ENCODE measurements at places on chromosomes 12 and 14.

GRCh38 chr14:37622231-37622923 is 26.9 kb downstream of the TTC6 start:
- DNase-seq = no peak

DNA sequence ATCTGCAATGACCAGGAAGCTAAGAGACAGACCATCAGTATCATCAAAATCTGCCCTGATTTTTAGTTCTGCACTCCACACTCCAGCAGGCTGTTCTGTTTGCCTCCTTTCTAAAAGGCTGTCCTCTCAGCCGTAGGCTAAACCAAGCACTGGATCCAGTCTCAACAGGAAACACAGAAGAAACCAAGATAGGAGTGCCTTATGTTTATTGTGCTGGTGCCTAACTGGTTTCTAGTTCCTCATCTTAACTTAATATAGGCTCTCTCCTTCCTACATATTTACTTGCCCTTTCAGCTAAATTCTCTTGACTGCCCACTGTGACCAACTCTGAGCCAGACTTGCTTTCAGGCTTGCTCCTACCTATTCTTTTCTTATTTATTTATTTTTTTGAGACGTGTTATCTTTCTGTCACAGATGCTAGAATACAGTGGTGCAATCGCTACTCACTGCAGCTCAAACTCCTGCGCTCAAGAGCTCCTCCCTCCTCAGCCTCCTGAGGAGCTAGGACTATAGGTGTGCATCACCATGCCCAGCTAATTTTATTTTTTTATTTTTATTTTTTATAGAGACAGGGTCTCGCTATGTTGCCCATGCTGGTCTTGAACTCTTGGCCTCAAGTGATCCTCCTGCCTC is 30.8 kb downstream of the GALNT4 start:
- DNase-seq = no peak

- DNase-seq = no peak
Observed at GRCh38 chr12:52726451-52726850, 23.1 kb upstream of the KRT77 start.

DNA sequence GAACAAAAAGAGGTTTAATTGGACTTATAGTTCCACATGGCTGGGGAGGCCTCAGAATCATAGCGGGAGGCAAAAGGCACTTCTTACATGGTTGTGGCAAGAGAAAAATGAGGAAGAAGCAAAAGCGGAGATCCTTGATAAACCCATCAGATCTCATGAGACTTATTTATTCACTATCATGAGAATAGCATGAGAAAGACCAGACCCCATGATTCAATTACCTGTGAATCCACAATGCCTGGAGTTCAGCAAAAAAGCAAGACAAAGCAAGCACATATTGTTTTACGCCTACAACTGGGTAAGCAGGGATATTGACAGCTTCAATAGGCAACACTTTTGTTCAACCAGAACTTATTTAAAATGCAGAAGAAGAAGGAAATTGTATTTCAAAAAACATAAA is 218.2 kb downstream of the RPL10L start:
- no peak for DNase-seq

GRCh38 chr14:100067481-100067880 is 2.3 kb downstream of the EVL start:
- DNase-seq = no peak

GRCh38 chr12:74619084-74619483 is 81.4 kb downstream of the ATXN7L3B start:
- DNase-seq = no peak

DNA sequence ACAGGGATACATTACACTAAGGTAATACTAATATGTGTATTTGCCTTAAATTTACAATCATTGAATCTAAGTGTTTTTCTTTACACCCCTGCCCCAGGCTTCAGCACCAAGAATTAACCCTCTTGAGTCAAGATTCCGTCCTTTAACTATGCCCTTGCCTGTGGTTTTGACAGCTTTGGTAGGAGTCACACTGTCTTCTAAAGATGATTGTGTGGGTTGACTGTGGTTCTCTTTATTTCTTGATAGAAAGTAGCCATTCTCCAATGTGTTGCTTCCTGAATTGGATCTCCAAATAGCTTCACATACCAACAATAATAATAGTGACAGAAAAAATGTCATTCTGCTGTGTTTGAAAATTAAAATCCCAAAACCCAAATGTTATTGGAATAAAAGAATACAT is 3.6 kb downstream of the CLEC7A start:
- no peak for DNase-seq

DNA sequence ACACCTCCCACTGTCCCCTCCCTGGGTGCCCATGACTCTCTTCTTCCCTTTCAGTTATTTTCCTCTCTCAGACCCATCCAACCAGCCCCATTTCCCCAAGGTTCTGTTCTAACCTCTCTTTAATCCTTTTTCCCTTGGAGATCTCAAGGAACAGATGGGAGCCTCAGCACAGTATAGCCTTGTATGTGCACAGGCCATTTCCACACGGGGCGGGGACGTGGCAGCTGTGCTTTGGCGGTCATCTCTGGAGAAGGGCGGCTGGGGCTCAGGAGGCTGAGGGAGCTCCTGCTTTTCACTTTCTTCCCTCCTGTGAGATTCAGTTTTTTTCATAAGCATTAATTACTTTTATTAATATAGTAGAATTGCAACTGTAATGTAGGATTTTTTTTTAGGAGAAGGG is 212.2 kb downstream of the ZFP36L1 start:
- DNase-seq = no peak

DNA sequence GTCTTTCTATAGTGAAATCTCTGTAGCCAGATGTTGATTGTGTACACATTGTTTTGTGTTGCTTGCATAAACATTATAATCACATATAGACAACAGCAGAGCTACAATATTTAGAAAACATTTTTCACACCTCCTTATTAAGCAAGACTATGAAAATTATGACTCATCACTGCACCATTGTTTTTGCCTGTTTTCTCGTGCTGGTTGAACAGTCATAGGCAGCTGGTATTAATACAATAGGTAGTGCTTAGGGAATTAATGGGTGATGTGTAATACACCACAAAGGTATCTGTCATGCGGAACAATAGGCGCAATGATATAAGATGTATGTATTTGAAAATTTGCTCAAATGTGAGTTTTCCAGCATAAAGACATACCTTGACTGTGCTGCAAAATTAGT is 449.3 kb downstream of the FOXG1 start:
- DNase-seq = no peak

DNA sequence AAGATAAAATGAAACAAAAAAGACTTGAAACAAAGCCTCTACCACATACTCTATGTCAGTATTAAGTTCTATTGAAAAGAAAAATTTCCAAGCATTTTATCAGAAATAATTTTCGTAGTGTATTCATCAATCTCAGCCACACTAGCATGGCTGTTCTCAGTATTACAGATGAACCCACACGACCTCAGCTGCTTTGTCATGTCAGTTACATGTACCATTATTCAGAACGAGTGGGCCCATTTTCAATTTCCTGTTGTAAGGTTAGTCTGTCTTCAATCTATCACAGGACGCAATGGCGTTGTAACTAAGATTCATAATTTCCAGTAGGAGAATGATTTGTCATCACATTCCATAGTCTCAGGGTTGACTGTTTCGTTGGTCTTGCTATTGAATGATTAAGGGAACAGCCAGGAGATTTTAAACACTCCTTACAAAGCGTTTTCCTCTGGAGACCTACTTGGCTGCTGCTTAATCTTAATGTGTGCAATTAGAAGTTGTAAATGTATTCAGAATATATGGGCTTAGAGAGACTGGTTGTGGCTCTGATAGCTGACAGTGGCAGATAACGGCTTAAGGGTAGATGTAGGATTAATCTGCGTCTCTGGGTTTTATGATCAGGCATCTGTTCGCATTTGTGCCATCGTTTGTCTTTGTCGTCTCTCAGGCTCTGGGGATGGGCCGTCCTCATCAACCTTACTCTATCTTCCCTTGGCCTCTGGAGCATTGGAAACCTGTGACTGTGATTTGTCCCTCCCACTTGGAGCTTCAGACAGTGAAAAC is 65.4 kb downstream of the GLT1D1 start:
- DNase-seq = no peak

DNA sequence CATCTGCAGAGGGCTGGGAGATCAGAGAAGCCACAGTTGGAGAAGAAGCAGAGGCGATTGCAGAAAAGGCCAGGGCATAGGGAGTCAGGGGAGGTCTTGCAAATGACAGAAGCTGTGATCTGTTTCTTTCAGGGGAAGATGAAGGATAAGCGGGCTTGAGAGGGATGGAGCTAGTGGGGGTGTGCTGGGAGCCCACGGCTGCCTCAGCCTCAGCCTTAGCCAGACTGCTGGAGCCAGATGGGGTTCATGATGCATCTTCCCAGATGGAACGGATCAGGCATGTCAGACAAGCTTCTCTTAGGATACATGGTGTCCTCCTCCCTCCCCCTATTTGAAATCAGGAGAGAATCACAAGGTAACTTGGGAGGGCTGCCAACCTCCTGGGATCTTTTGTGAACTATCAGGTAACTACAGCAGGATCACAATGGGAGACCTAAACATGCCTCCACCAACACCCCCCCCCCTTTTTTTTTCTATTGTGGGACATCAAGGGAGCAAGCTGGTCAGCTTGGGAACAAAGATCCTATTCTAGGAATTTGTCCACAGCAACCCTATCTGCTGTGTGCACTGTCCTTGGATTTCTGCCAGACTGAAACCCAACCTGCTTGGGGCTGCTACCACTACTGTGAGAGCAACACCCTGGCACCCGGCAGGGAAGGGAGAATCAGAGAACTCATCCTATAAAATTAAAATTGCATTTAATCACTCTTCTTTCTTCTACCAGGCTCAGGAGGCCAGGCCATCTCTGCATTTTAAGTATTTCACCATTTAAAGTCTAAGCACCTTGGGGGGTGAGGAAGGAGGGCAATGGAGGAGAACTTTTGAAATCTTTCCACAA is 10.7 kb upstream of the ATP2A2 start:
- no peak for DNase-seq

- DNase-seq = no peak
Observed at GRCh38 chr12:93972411-93973208, 175.8 kb upstream of the PLXNC1 start.

- DNase-seq = no peak
Observed at GRCh38 chr12:83365317-83365716, 678.6 kb downstream of the TMTC2 start.

DNA sequence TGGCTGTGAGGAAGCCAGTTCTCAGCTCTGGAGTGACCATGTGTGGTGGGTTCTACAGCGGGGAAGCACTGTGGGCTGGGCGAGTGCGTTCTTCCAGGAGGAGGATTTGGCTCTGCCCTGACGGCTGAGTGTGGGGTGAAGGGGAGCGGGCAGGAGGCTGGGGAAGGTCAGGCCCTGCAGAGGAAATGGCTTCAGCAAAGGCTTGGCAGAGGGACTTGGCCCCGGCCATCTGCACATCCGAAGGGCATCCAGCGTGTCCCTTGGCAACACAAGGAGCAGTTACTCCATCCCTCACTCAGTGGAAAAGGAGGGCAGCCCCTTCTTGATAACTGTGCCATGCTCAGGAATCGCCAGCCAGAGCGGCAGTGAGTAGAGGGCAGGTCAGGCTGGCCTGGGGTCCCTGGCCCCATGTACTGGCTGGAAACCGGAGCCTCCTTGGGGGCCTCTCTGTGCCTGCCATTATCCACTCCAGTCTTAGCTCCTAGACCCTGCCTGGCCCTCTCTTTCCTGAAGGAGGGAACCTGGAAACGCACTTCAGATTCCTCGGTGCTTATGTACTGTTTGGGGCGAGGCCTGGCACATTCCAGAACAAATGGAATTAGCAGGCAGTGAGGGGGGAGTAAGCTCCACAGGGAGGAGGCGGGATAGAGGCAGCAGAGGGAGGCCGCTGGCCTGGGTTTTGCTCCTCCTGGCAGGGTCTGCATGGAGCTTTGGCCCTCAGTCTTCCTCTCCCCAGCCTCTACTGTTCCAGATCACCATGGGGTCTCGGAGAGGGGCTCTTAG is 133.6 kb upstream of the NCOR2 start:
- DNase-seq = no peak

DNA sequence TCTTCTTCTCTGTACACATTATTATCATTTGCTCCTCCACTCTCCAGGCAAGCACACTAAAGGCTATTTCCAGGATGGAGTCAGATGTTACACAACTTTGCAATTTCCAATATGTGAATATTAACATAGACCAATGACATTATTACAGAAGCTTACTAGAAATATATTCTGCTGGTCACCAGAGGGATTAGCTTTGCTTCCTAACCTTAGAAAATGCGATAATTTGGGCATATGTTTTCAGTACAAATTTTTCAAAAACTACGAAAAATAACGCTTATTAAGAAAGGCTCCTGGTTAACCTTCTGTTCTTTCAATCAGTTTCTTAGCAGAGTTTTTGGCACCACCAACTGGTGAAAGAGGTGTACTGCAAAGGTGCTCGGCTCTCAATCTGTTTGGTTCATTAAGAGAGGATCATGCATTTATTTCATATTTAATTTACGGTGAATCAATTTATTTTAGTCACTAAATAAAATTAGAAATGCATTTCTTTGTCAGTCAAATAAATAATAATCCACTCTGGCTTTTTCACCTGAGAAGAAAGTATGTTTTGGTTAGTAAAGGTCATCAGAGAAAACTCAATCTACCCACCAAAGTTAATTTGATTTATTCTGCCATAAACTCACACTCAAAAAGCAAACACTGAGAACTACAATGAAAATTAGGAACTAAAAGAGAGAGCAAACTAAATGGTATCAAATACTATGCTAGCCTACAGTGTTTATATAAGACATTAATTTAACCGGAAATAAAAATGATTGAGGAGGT is 39.2 kb downstream of the EFCAB11 start:
- peak; percentile 22 for DNase-seq

- no peak for DNase-seq
Observed at GRCh38 chr14:35965400-35965799, 139.3 kb downstream of the BRMS1L start.

- no peak for DNase-seq
Observed at GRCh38 chr14:33812601-33813000, 138.3 kb downstream of the EGLN3 start.

DNA sequence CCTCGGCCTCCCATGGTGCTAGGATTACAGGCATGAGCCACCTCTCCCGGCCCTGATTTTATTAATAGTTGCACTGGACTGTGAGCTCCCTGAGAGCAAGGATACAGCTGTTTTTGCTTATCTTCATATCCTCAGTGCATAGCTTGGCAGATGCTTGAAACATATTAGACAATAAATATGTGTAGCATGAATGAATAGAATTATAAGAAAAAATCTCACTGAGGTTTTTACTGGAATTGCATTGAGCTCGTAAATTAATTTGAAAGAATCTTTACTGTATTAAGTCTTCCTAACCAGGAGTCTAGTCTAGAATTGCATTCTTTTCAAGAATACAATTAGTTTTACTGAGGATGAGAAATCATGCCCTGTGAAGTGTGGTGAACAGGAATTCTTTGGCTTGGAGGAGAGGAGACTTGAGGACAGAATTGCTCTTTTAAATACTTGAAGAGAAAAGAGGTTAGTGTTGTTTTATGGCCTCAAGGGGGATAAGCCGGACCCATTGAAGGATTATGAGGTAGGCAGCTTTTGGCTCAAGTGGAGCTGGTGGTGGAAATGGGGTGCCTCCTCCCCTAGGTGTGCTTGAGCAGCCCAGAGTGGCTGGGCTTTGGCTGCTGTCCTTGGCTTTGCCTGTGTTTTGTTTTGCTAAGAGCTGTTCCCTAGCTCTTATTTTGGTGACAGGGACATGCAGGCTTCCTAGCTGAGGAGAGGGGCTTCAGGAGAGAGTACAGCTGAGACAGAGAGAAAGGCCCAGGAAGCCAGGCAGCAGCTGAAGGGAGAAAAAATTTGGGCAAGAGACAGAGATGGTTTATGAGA is 34.0 kb downstream of the PLEKHD1 start:
- DNase-seq = no peak

- DNase-seq = peak; percentile 84
Observed at GRCh38 chr14:72962829-72963312, 36.6 kb downstream of the DCAF4 start.

All from T1000 (cell line).